ENCODE measurements at places on chromosomes 11 and 22.

DNA sequence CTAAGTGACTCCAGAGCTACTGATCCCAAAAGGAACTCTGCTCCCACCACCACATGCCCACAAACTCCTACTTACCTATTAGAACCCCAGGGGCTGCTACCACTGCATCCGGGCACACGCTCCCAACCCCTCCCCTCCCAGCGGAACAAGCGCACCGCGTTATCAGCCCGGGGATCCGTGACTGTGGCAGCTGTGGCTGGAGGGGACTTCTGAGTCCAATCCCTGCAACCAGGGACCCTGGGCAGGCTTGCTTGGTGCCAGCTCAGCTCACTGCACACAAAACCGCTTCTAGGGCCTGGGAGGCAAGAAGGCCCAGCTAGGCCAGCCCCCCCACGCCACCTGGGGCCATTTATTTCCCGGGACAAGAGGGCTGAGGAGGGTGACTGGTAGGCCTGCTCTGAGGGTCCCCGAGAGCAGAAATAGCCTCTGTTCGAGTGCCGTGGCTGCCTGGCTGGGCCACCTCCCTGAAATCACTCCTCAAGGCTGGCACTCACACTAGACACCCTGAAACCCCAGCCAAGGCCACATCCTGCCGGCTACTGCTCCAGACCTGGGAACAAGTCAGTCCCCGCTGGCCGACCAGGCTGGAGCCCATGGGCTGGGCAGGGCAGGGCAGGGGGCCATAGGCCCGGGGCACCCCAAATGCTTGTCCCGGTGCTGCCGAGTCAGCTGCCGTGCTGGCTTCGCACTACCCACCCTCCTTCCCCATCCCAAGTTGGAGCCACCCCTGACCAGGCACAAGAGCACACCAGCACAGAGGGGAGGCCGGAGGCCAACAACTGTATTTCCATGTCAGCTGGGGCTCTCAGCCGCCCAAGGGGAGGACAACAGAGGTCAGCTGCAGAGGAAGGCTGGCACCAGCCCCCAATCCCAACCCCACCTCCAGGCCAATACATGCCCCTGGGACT, 1.9 kb upstream of the IFITM10 start:
- DNase-seq: no peak

- DNase-seq: no peak
These were observed 3.5 kb downstream of the MEI1 start for GRCh38 chr22:41702763-41703162.

DNA sequence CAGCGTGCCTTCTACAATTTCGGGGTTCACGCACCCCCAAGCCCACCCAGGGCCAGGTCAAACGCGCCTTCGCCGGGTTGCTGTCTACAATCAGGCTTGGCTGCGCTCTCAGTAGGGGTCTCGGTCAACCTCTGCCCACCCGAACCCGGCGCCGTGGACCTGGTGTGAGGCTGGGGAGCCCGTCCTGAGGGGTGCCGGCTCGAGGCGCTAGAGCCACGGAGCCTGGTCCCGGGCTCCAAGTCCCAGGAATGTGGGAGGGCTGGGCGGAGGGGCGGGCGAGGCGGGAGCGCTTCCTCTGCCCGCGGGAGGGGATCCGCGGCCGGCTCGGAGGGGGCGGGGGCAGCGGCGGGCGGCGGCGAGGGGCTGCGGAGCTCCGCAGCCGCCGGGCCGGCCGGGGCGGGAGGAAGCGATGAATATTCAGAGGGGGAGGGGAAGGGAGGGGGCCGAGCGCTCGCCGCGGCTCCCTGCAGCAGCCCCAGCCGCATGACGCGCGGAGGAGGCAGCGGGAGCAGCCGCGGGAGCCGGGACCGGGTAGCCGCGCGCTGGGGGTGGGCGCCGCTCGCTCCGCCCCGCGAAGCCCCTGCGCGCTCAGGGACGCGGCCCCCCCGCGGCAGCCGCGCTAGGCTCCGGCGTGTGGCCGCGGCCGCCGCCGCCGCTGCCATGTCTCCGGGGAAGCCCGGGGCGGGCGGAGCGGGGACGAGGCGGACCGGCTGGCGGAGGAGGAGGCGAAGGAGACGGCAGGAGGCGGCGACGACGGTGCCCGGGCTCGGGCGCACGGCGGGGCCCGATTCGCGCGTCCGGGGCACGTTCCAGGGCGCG, at the start of gene PTPRJ:
Gene PTPRJ (plus strand): TSS at position 472 of the 819 bp plus-strand sequence. CDS start 354 bp downstream, outside the sequence.
- DNase-seq: no peak

- no peak for DNase-seq
These were observed 35.4 kb downstream of the KCNQ1OT1 start for GRCh38 chr11:2664376-2664775.

GRCh38 chr22:30568137-30568805, 6.2 kb downstream of the GAL3ST1 start:
- DNase-seq: no peak

DNA sequence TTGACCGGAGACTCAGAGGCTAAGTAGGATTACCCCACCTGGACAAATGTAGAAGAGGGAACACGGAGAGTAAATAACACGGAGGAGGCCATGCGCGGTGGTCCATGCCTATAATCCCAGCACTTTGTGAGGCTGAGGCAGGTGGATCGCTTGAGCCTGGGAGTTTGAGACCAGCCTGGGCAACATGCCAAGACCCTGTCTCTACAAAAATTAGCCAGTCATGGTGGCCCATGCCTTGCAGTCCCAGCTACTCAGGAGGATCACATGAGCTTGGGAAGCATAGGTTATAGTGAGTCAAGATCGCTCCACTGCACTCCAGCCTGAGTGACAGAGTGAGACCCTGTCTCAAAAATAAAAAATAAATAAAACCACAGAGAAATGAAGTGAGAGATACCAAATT, 53.9 kb downstream of the AMOTL1 start:
- no peak for DNase-seq

GRCh38 chr22:24010018-24010391, 1.1 kb upstream of the CABIN1 start:
- DNase-seq: no peak

DNA sequence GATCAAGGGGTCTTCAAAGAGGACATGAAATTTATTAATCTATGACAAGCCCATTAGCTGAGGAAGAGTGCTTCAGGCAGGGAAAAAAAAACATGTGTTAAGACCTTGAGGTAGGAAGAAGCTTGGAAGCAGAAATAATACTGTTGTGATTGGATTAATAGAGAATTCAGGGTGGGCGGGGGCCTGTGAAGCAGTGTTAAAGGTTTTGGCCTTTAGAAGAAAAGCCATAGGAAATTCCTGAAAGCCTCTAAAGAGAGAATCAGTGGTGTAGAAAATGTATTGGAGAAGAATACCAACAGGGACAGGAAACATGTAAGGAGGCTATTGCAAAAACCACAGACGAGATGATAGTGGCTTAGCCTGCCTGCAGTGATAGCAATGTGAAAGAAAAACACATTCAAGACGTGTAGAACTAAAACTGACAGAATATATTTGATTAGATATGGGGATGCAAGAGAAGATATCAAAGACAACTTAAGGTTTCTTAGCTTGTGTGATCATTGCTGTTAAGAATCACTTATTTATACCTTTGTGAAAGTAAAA, 404.4 kb upstream of the ANO3 start:
- DNase-seq: no peak

DNA sequence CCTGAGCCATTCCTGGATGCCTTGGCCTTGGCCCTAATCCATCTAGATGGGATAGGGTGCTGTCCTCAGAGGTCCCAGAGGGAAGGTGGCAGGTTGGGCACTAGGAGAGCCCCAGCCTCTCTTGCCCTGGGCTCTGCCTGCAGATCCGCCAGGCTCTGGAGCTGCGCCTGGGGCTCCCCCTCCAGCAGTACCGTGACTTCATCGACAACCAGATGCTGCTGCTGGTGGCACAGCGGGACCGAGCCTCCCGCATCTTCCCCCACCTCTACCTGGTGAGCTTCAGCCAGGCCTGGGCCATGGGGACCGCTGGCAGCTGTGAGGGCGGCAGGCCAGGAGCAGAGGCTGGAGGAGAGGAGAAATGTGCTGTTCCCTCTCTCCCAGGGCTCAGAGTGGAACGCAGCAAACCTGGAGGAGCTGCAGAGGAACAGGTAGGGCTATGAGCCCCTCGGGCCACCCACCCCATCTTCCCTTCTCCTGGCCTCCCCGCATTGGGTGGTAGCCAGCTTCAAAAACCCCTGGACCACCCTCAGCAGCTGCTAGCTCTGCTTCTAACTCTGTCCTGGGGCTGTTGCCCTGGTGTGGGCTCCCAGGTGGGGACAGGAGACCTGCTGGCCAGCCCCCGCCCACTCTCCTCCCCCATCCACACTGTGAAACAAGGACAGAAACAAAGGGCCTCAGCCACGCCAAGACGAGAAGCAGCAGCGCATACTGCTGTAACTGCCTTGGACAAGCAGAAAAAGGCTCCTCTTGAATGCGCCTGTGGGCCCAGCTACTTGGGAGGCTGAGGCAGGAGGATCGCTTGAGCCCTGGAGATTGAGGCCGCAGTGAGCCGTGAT, 4.9 kb downstream of the SSH3 start:
- no peak for DNase-seq

GRCh38 chr11:129408865-129409444, 33.3 kb downstream of the BARX2 start:
- no peak for DNase-seq

- DNase-seq: no peak
These were observed 426.4 kb downstream of the CTTN start for GRCh38 chr11:70824605-70825245.

DNA sequence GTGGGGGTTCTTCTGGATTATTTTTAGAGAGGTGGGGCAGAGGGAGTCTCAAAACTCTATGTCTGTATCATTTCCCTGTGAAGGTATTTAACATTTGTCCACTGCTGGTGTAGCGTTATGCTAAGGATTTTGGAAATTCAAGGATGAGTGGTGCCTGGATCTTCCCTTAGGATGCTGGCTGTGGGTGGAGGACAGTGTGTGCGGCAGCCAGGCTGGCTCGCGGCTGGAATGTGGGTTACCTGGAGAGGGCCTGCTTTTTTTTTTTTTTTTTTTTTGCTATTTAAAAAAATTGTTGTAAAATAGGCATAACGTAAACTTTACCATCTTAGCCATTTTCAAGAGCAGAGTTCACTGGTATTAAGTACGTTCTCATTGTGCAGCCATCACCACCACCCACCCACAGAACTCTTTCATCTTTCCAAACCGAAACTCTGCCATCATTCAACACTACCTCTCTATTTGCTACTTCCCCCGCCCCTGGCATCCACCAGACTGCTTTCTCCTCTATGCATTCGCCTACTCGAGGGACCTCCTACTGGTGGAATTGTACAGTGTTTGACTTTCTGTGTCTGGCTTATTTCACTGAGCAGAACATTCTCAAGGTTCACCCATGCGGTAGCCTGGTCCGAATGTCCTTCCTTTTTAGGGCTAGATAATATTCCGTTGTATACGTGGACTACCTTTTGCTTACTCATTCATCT, 67.1 kb downstream of the PARVB start:
- no peak for DNase-seq

All from kidney epithelial cell (primary cell).